HEK293T (cell line): ENCODE measurements at places on chromosomes 5 and 9.
A peak's percentile ranks its signal among the peaks of the same experiment; 100 is the strongest.

- no peak for DNase-seq
Measured at GRCh38 chr5:155309021-155309746, 295.6 kb downstream of the KIF4B start.

DNA sequence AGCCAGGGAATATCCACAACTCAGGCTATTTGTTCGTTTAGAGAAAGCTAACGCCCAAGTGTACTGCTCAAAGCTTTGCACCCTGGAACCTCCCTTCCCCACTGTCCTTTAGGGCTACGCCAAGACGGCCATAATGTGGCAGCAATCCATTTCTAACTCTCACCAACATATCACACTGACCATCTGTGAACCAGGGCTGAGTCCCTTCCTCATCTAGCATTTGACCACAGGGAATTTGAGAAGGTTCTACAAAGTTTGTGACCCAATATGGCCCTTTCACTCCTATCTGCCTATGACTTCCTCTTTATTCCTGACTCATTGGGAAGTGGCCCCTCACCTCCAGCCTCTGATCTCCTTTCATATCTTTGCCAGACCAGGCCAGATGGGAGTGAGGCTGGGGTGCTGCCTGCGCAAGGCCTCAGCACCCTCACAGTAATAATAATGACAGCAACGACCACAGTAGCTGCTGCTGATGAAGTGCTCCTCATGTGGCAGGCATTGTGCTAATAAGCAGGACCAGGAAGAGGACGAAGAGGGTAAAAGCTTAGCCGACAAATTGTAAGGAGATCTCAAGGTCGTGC is 9.3 kb upstream of the ARAP3 start:
- DNase-seq = no peak

DNA sequence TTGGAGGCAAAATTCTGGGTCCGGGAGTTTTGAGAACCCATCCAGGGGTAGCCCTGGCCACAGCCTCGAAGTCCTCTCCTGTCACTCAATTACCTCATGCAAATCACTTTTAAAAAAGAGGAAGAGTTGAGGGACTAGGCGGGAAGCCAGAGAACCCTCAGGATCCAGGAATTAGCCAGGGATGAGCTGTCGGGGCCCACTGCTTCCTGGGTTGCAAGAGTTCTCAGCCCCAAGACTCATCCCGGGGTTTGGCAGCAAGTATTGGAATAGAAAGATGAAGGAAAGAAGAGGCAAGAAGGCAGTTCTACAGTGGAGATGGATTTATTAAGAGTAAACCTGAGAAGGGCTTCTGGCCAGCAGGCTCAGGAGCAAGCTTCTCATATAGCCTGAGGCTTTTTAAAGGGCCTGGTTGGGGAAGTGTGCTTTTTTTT is 25.6 kb downstream of the C9orf50 start:
- DNase-seq = no peak

DNA sequence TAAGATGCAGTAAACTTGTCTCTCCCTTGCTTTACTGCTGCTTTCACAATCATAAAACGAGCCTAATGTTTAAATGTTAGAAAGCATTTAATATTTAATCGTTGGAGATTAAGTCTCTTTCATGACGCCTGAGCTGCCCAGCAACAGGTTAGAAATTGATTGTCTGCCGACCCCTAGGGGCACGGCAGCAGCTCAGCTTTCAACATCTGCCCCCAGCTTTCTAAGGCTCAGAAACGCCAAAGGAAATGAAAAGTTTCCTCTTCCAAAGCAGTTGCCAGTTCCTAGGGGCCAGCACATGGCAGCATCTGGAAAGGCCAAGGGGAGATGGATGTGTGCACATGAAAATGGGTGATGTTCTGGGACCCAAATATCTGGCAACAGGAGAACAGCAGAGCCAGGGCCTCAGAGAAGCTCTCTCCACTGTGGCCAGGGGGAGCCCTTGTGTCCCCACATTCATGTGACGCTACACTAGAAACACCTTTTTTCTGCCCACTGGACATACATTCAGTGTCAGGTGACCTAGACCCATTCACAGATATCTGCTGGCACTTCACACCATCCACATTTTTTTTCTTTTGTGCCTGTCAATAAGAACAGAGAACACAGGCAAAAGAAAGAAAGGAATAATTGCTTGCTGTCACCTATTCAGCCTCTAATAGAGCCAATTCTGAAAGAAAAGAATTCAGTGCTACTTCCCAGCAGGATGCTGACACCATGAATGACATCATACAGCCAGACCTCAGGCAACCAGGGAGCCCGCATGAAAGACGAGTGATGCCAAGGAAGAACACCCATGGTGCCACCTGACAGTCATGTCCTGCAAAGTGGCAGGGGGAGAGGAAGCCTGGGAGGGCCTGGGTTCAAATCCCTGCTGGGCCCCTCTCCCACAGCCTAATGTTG is 205.0 kb upstream of the TAS2R1 start:
- DNase-seq = no peak

DNA sequence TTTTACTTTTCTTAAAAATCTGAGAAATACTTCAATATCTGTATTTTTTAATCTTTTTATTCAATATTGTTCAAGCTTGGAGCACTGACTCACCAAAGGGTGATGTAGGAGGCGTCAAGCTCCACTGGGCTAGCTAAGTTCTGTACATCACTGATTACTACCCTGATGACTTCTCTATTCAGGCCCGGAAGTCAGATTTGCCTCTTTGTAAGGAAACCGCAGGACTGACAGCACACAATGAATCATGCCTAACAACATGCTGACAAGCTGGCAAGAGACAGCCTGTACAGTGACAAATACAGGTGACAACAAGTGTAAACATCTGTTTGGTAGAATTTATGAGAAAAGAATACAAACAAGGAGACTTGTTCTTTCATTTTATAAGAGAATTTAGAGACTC is 627.9 kb upstream of the RORB start:
- DNase-seq = no peak

- DNase-seq = no peak
Measured at GRCh38 chr5:137808503-137809135, 54.5 kb upstream of the HNRNPA0 start.

DNA sequence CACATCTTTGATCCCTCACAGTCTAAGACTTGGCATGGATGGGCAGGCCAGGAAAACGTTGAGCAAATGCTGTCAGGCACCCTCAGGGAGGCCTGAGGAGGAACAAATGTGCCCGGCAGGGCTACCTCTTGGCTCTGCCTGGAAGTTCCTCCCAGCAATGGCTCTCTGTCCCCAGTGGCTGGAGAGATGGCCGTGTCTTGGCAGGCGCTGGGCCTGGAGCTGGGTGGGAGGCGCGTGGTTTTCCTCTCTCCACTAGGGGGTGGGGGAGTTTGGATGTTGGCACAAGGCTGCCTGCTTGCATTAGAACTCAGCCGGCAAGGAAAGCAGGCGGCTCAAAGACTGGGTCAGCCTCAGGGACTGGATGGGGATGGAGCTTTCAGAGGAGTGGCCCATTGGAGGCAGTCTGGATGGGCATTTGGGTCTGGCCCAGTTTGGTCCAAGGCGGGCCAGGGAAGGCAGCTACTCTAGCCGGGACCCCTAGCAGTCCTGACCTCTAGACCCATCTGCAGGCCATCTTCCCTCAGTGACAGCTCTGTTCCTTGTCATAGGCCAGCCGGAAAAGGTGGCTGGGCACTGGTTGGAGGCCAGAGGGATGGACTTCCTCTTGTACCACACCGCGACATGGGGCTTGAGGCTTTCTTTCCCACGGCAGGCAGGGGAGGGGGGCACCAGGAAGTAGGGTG is 68.2 kb upstream of the STC2 start:
- peak; percentile 59 for DNase-seq

DNA sequence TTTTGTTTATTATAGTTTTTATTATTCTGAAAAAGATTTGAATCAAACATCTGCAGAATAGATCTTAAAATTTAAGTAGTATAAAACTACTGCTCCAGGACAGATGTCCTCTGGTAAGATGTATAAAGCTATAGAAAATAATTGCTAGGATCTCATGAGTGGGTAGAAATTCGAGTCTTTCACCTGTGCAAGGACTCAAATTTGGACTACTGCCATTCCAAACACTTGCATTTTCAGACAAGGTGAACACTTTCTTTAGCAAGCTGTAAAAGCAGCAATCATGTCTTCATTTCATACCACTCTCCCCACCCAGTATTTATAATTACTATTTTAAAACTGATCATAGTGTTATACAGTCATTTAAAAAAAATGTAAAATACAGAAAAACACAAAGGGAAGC is 20.7 kb downstream of the SKP2 start:
- DNase-seq = no peak

- DNase-seq = no peak
Measured at GRCh38 chr5:71938895-71939294, 168.4 kb upstream of the MAP1B start.

DNA sequence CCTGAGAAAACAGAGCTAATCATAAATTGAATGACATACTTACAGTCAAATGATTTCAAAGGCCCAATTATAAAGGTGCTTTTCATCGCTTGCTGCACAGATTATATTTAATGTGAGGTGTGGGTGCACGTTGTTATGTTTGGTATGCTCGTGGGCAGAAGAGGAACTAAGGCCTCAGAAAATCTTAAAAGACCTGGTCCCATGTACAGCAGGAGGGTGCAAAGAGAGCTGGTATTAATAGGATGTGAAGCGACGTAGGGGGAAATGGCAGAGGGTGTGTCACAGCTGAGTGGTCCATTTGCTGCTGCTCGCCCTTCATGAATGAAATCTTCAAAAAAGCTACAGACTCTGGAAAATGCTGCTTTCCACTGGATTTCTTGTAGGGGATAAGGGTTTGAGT is 40.5 kb upstream of the IFNK start:
- no peak for DNase-seq

GRCh38 chr5:56561-57290 is 35.2 kb upstream of the PLEKHG4B start:
- peak; percentile 50 for DNase-seq

- no peak for DNase-seq
Measured at GRCh38 chr9:84773022-84773421, 103.5 kb downstream of the NTRK2 start.

- no peak for DNase-seq
Measured at GRCh38 chr5:143148771-143149170, 254.7 kb downstream of the NR3C1 start.

DNA sequence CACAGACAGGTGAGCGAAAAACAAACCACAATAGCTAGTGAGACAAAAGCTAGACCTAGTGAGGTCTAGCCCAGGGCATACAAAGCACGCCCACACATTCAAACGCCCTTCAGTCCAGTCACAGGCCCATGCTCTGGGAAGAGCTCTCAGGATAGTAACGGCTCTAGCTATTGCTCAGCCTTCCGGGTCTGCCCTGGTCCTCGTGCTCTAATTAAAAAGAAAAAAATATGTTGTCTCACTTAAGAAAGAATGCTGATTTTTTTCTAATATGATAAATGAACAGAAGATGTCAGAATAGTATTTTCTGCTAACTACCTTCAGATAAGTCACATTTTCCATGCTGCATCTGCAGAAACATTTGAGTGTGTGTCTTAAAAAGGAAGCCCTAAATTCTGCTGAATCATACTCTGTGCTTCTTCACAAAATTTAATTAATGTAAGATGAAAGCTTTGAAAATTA is 94.5 kb downstream of the PLPP1 start:
- no peak for DNase-seq

- DNase-seq = no peak
Measured at GRCh38 chr5:1270426-1270825, 24.4 kb downstream of the TERT start.

DNA sequence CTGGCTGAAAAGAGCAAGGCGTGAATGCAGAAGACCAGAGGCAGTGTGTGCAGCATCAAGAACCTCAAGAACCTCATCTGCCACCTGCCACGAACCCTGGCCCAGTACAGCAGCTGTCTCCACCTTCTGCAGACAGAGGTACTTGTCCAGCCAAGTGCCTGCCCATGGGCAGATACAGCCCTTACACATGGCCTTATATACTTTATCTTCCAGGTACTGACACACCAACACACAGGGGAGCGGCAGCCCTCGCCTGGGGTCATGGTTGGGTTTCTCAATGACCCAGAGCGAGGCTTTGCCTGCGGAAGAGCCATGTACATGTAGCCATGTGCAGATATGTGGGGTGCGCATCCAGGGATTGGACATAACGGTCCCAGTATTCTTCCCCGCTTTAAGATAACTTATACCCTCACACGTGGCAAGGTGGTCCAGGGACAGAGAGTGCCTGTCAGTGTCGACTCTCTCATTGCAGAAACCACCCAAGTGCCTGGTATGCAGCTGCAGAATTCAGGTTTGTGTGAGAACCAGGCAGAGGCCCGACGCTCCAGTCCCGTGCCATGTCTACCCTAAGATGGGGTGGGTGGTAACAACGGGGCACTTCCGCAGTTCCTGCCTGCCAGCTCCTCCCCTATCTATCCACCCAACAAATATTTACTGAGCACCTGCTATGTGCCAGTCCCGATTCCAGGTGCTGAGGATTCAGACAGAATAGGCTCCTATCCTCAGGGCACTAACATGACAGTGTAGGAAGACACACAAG is 206.9 kb downstream of the FSTL4 start:
- no peak for DNase-seq

- no peak for DNase-seq
Measured at GRCh38 chr5:122311497-122311960, 508 bp upstream of the SNCAIP start.

- no peak for DNase-seq
Measured at GRCh38 chr5:61267116-61267515, 64.9 kb upstream of the ZSWIM6 start.

DNA sequence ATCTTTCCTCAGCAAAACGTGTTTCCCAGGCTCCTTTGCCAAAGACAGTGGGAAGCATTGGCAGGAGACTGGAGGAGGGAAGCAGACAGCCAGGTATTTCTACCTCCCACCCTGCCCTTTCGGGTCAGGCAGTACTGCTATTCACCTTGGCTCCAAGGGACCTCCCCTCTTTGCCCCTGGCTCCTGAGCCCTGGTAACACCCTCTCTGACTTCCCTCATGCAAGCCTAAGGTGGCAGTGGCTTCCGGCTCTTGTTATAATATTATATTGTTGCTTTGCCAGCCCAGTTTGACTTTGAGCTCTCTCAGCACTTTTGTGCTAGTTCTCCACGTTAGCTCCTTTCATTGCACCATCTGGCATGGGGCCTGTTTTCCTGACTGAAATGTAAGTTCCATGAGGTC is 81.6 kb upstream of the IFNK start:
- DNase-seq = no peak

DNA sequence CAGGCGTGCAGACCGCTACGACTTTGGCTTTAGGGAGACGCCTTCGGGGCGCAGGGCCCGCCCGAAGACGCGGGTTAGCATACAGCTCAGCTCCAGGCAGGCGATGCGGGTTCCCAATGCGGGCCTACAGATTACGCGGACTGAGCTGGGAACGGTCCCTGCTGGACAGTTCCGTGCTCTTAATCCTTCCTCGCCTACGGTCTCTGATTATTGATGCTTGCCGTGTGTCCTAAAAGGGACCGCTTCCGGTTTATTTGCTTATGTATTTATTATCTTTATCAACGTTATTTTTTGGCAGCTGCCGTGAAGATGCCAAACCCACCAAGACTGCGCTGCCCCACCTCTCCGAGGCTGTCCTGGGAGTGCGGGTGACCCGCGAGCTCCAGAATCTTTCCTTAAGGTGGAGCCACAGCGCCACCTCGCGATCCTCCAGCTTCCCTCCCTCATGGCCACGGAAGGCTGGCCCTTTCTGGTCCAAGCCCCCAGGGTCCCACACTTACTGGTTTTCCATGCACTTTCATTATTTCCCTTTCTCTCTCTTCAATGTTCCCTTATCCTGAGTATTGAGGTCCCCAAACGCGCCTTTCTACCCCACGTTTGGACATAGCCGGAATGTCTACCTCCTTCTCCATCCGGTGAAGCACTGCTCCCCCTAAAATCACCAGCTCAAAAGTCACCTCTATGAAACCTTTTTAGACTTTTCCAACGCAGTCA is 7.0 kb upstream of the EBF1 start:
- DNase-seq = peak; percentile 80
